ENCODE measurements at places on chromosomes 1 and 21.
A peak's percentile ranks its signal among the peaks of the same experiment; 100 is the strongest.

DNA sequence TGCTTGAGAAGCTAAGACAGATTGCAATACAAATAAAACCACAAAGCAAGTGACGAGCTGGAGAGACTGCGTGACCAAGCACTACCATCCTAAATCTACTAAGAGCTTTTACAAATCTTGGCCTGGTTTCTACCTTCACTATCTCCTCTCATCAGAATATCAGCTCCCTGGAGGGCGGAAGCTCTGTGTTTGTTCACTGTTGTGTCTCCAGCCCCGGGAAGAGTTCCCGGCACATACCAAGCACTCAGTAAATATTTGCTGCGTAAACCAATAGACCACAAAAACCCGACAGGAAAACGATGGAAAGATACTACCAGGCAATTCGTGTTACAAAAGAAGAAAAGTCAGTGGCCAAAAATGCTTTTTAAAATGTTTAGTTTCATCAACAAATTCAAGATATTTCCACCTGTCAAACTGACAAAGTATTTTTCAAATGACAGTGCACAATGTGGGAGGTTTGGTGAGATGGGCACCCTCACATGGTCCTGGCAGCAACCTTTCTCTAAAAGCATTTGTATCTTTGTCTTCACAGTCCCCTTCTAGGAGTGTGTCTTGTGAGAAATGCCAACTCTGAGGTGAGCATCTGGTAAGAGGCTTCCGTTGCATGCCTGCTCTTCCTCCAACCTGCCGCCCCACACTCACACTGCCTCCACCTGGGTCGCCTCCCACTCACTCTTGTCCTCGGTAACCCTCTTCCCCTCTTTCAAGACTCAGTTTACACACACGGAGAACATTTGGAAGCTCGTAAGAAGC lies 34.7 kb downstream of the SLC1A7 start:
- DNase-seq: peak; percentile 68

DNA sequence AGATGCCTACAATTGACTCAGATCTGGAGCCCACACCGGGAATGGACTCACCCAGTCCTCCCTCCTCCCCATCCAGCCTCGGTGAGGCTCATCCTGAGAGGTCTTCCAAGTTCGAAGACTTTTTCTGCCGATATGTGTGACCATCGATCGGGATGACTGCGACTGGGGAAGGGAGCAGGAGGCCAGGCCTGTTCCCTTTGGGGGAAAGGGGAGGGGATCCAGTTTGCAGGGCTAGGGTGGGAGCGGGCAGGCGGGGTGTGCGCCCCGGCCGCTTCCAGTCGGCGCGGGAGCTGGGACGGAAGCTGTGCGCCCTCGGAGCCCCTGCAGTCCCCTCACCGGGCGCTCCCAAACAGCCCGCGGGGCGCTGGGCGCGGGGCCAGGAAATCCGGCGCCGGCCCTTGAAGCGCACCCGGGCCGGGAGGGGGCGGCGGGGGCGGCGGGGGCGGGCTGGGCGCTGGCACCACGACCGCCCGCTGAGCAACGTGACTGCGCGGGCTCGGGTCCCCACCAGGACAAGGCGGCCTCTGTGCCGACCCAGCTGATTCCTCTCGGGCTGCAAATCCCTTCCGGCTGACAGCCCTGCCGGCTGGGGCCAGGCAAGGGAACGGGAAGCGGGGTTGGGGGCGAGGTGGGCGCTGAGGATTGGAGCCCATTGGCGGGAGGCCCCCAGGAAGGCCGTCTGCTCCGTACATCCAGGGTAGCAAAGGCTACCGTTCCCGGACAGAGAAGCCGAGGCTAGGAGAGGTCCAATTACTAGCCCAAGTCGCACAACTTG lies 103.9 kb downstream of the EBNA1BP2 start:
- DNase-seq: peak; percentile 80

DNA sequence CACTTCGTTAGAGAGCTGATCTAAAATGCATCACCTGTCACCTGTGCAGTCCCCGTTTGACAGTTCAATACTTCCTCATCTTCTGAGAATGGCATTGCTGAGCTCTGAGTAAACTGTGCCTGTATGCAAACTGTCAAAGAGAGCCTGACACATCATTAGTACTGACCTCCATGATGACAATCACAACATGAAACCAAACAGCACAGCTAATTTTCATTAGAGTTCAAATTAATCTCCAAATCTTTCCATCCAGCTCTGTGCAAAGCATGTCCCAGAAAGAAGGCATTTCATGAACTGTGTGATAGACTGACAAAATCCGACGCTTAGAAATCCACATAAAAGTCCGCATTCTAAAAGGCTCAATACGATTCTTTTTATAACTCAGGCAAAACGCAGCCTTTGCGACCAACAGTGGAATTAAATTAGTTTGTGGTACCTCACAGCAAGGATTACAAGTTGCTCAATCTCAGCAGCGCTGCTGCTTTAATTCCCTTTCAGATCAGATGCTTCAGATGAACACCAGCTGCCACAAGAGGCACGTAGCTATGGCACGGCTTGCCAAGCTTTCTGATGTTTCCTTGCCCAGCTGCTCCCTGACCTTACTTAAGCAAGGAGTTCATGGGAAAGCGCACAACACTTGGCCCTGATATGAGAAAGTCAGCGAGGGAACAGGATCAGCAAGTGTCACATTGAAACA lies 765.5 kb upstream of the PRMT6 start:
- DNase-seq: no peak

DNA sequence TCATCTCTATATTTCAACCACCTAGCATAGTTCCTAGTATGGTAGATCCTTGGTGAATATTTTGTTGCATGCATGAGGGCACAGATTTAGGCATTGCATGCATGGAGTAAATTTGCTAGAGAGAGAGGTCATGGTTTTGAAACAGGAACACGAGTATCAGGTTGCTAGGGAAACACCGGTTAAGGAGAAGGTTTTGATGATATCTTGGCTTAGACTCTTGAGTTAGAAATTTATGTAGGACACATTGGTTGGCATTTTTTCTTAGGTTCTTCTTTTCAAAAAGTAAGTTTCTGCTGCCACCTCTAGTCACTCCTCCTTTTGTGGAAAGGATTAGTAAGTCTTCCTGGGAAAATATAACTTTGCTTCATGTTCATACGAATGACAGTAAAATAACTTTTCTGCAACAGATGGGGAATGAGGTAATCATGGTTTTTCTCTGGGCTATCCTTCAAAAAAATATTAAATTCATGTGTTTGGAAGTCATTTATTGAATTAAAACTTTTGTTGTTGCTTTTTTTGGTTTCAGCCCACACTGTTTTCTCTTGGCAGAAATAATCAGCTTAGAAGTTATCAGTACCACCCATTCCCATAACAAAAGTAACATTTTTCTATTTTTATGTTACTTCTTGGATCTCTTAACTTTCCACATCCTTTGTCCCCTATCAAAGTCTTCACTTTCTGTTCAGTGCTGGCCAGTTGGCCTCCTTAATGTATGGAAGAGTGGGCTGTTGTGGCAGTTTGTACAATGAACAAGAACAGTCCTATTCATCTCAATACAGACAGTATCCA lies 97.3 kb downstream of the PLA2G4A start:
- no peak for DNase-seq

DNA sequence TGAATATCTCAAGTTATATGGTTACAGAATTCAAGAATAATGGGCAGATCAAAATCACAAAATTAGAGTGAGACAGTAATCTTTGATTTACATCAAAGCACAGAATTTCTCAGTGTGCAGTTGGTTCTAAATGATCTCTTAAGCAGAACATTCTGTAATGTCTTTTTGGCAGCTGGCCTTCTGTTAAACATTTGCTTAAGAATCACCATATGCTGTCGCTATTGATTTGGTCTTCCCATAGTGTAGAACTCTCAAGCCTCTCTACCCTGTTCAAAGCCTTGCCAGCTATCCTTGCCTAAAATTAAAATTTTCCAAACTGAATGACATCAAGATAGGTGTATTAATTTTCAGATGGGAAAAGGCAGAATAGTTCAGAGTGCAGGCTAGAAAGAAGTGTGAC lies 38.9 kb upstream of the ERO1B start:
- DNase-seq: no peak

GRCh38 chr1:198848206-198848605 lies 209.4 kb downstream of the PTPRC start:
- no peak for DNase-seq

DNA sequence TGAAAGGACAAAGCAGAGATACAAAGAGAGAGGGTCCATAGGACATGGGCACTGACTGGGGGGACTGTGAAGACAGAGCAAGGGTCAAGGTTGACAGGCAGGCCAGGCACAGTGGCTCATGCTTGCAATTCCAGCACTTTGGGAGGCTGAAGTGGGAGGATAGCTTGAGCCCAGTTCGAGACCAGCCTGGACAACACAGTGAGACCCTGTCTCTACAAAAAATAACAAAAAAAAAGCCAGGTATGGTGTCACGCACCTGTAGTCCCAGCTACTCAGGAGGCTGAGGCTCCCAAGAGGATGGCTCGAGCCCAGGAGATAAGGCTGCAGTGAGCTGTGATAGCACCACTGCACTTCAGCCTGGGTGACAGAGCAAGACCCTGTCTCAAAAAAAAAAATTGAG lies 4.4 kb downstream of the CASP9 start:
- peak; percentile 33 for DNase-seq

DNA sequence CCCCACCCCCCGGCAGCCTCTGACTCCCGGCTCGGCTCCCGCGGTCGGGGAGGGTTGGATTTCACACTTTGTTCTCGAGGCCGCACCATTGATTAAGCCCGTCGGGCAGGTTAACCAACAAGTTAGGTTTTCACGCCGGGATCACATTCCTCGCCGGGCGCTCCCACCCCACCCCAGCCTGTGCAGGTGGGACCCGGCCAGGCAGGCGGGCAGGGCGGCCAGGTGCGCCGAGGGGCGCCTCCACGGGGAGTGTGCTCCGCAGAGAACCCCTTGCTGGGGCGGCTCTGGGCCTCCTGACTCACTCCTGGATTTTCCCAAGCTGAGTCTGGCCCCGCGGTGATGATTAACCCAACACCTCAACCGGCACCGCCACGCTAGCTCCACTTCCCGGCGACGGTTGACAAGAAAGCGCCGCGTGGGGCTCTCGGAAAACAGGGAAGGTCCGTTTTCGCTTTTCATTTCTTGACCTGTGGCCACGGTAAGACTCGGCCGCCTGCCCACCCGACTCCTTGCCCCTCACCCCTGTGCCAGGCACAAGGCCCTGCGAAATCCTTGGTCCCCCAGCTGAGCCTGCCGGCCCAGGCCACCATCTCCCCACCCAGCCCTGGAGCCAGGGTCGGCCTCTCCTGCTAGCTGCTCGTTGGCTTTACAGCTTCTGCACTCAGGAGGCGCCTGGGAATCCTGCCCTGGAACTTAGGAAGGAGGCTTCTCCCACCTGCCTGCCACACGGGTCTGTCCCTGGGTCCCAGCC lies 8.8 kb upstream of the TTLL10 start:
- DNase-seq: peak; percentile 87

GRCh38 chr21:28833182-28833581 lies 159.5 kb downstream of the LTN1 start:
- DNase-seq: no peak
